ENCODE measurements at places on chromosomes 3 and 15. TPM values are rescaled to one million over a fixed set of nuclear protein-coding genes. Genes with fewer than 3 reads are reported as not detected.

Gene CHRFAM7A
- not detected for total RNA-seq

Gene PYDC2
- not detected for total RNA-seq

Gene SLC24A1
- 6.7 TPM for total RNA-seq

Gene KLF15
- 4.6 TPM for total RNA-seq

Gene DUSP7
- 12.6 TPM for total RNA-seq

Gene ZNF80
- total RNA-seq, result not detected

Gene SERPINI2
- total RNA-seq, result not detected

Gene MYO5A
- total RNA-seq, result 24.5 TPM

Gene FGF7
- total RNA-seq, result 92.2 TPM

Gene GJD2
- not detected for total RNA-seq

Gene KBTBD13
- total RNA-seq, result not detected

Gene TIMP4
- total RNA-seq, result 21.3 TPM

Gene SKOR1
- under 0.01 TPM for total RNA-seq

Gene KCNMB2
- not detected for total RNA-seq

Gene SHF
- 7.8 TPM for total RNA-seq

Gene OSTN
- 0.86 TPM for total RNA-seq

Gene CSTA
- total RNA-seq, result 0.89 TPM

Gene ONECUT1
- not detected for total RNA-seq

Gene SLC30A4
- total RNA-seq, result 4.3 TPM

Gene TMEM42
- 19.6 TPM for total RNA-seq

Gene RASL12
- total RNA-seq, result 12.1 TPM

Gene LRRK1
- 10.7 TPM for total RNA-seq

Gene ACKR4
- 0.58 TPM for total RNA-seq

Gene DUOX2
- not detected for total RNA-seq

Gene LRRC34
- 9.5 TPM for total RNA-seq

Gene FEZF2
- total RNA-seq, result not detected

Data from myometrial cell (primary cell).